ENCODE measurements at places on chromosomes 16 and 17.

- no peak for DNase-seq
These were observed 33.5 kb downstream of the GRB2 start for GRCh38 chr17:75371981-75372380.

DNA sequence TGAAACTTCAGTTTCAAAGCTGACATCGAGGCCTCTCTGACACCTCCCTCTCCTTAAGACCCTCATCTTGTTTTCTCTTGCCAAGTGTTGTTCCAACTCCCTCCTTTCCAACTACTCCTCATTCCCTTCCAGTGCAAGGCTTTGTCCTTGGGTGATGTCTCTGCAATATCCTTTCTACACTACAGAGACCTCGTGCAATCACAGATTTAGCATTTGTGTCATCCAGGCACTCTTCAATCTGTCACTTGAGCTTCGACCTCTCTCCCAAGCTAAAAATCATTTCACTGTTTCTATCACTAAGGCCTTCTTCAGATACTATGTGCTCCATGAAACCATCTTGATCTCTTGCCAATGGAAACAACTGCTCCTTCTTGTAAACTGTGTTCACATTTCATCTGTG is 31.6 kb downstream of the TEKT3 start:
- no peak for DNase-seq

GRCh38 chr16:17657045-17657444 is 186.3 kb upstream of the XYLT1 start:
- no peak for DNase-seq

GRCh38 chr17:62902531-62903220 is 63.4 kb upstream of the TANC2 start:
- no peak for DNase-seq

- no peak for DNase-seq
These were observed 161.1 kb upstream of the CACNG5 start for GRCh38 chr17:66673668-66674276.

DNA sequence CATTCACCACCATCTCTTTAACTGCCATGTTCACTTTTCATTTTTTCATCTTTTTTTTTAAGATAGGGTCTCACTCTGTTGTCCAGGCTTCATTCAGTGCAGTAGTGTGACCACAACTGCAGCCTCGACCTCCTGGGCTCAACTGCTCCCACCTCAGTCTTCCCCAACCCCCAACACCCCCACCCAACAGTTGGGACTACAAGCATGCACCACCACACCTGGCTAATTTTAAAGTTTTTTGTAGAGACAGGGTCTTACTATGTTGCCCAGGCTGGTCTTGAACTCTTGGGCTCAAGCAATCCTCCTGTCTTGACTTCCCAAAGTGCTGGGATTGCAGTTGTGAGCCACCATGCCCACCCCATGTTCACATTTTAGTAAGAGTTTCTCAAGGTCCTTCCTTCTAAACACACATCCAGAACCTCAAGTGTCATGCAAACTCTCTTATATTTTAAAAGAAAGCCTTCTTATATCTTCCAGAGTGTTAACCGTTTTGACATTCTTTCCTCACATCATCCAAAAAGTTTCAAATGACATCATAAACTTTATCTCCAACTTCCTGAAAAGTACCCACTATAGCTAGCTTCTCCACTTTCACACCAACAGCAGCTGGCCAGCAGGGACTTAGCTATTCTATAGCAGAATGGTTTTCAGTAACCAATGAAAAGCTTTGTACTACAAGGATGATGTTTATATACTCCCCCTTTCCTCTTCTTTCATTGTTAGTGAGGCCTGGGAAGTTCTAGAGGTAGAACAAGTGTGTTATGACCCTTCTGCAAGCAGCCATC is 49.3 kb downstream of the TRAF4 start:
- DNase-seq, result no peak

DNA sequence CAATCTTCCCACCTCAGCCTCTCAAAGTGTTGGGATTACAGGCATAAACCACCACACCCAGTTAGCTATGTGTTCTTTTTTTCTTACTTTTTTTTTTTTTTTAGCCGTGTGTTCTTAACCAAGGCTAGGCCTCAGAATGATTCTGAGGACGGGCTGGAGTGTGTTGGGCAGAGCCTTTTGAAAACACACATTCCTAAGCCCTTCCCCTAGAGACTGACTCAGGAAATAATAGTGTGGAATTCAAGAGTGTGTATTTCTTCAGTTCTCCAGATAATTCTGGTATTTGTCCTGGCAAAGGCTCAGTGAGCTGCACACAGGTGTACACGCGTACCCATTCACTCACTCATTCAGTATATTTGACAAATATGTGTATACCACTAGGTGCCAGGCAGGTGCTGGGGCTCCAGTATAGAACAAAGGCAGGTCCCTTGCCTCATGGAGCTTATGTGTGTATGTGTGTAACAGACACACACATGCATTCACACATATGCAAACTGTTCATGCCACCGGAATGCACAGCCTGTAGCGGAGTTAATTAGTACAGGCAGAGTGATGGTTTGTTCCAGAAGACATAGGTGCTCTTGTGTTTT is 19.4 kb upstream of the NFATC3 start:
- no peak for DNase-seq

- no peak for DNase-seq
These were observed 31.7 kb downstream of the IL21R start for GRCh38 chr16:27433636-27434035.

DNA sequence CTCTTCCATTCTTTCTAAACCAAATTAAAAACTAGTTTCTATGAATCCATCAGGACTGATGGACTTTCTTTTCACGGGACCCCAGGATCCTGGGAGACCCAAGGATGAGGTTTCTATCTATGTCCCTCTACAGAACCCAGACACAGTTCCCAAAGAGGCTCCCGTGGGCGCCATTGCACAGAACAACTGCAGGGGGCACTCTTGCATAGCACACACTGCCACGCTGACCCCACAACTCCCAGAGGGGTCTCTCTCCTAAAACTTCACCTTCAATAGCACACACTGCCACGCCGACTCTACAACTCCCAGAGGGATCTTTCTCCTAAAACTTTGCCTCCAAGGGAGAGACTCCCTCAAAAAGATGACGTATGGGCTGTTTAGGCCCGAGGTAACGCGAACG is 9.0 kb downstream of the ABR start:
- DNase-seq, result no peak
